ENCODE measurements at places on chromosomes 1 and 21.

GRCh38 chr1:20266642-20267041 lies 24.0 kb upstream of the VWA5B1 start:
- no peak for DNase-seq

GRCh38 chr1:164562947-164563520 lies 4.0 kb downstream of the PBX1 start:
- DNase-seq, result no peak

DNA sequence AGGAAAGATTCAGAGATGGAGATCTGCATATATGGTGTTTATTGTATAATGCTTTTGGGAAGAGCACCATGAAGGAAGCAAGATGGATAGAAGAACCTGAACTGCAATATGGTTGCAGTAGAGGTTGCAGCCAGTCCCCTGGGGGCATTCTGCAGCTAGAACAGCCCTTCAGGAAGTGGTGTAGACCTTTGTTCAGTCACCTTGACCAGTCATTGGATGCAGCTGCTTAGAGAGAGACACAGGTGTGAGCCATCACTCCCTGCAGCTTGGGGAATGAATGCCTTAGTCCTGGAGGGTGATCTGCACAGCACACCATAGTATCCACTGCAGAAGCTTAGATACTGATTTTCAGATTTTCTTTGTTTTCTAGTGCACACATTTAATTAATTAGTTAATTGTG lies 42.3 kb downstream of the NEK7 start:
- no peak for DNase-seq

DNA sequence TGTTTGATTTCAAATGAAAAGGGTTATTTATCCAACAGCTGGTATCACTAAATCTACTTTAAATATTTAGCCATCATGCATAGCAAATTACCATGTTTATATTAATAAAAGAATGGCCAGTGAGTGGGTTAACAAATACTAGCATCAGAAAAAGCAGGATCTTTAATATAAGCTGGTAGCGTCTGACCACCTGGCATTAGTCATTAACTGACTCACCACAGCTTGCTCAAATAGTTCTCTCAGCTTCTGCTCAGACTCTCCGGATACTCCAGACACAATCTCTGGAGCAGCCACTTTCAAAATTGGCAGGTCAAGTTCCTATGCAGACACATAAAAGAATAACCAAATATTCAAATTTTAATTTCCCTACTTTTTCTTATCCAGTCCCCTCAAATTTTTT lies 29.6 kb downstream of the NVL start:
- DNase-seq, result no peak

DNA sequence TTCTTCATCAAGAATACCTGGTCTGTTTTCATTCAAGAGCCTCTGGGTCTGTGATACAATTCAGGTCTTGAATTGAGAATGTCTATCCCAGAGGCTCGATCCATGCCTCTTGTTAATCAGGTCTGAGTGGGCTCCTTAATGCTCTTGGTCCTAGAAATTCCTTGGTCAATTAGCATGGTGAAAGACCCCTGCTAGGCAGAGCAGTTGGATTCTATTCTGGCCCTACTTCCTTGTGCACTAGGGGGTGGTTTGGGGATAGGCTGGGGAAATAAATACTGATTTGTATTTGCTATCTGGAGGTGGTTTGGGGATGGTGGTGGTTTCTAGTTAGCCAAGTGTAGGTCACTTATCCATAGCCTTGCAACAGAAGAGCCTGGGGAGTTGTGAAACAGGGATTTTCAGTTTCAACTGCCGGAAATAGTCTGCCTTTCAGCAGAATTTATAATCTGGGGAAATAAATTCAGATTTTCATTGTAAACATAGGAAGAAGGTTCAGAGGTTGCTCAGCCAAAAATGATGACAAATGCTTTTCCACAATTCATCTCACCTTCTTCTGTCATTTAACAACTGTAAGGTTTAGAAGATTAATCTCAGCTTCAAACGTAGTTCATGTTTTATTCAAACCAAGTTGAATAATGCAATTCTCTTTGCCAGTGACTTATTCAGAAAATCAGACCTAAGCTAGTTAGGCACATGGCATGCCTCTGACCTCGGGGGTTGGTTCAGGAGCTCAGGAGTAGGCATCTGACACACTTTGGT lies 22.2 kb upstream of the SCAF4 start:
- DNase-seq, result no peak

DNA sequence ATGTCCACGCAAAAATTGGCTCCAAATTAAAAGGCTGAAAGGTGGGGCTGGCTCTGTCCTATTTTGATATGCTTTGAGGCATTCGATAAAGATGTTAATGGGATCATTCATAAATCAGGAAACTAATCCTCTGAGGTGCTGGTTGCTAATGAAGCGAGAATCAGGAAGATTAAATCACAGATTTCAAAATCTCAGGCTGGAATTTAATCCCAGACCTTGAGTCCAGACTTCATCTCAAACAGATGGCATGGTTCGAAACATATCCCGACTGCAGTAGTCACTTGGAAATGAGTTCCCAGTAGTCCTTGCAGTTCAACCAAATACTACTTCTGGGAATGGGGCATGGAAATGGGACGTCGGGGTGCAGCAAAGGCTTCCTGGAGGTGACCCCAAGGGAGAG lies 4.5 kb upstream of the KLF17 start:
- no peak for DNase-seq

GRCh38 chr1:119713749-119714456 lies 2.2 kb downstream of the PHGDH start:
- DNase-seq, result no peak

GRCh38 chr1:7352364-7352763 lies 418.7 kb upstream of the VAMP3 start:
- no peak for DNase-seq

DNA sequence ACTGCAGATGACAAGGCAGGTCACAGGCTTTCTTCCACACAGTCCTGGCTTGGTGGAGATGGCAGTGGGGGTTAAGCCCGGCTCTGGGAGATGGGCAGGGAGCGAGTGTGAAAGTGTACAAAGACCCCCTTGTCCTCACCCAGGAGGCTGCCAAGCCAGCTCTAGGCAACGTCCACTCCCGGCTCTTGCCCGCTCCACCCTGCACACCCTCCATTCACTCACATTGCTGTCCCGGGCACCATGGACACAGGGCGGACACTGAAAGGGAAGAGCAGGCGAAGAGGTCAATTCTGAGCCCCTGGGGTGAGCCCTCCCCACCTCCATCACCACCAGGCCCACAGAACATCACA lies 8.9 kb downstream of the COL16A1 start:
- no peak for DNase-seq

DNA sequence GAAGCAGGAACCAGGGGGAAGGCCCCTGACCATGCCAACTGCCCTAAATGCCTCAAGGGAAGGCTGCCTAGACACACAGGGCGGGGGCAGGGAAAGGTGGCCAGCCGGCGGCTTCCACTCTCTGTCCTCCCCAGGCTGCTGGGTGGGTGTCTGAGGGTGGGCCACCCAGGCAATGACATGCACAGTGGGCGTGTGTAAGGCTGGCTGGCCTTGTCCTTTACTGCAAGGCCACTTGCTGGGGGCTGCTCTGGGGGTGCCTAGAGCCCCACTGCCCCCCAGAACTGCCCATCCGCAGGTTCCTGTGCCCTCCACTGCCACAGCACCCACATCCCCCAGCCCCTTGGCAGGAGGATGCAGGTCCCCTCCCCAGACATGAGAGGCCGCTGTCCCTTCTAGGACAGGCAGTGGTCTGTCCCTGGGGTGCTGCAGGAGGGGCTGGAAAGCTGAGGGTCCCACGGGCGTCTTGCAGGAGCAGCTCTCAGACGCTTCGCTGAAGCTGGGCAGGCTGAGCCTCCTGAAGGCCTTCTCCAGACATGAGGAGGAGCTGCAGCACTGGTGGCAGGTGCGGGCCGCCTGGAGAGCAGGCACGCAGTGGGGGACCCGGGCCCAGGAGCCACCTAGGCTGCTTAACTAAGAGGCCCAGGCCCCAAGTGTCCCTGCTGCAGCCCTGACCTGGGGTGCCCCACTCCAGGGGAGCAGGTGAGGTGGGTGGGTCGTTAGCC lies 10.1 kb downstream of the CCDC27 start:
- no peak for DNase-seq
